ENCODE measurements at places on chromosomes 5 and 9.

DNA sequence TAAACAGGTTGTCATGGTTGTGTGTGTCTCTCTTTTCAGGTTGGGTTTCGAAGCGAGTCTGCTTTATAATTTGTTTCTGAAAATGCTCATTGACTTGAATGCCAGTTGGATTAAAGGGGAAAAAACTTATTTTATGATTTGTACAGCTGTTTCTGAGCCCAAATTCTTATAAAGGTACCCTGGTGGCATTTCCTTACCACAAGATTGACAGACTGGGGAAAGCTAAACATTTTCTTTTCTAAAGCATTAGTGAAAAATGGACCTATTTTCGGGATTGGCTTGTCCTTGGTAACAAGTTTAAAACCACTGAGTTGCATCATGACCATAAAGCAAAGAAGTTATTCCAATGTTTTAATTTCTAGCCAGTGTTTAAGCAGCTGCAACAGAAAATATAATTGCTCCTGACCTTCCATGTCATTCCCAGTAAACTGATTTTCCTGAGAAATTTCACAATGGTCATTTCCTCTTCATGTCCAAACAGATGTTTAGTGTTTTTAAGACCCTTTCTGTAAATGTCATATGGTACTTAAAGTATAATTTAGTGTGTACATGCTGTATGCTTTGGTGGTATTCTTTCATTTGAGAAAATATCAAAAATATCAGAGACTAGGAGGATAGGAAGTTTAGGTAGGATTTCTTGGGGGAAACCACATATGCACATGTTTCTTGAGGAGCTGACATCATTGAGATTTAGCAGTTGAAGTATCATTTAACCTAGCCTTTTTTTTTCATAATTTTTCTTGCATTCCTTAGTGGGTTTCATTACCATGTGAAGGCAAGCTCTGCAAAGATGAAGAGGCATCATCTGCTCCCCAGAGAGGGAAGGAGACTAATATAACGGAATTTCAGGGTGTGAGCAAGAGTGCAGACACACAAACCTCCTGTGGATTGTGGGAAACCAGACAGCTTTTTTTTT lies 667.1 kb upstream of the RGMB start:
- DNase-seq = peak; percentile 96

- no peak for DNase-seq
Measured at GRCh38 chr5:7169240-7169878, 226.6 kb upstream of the ADCY2 start.

DNA sequence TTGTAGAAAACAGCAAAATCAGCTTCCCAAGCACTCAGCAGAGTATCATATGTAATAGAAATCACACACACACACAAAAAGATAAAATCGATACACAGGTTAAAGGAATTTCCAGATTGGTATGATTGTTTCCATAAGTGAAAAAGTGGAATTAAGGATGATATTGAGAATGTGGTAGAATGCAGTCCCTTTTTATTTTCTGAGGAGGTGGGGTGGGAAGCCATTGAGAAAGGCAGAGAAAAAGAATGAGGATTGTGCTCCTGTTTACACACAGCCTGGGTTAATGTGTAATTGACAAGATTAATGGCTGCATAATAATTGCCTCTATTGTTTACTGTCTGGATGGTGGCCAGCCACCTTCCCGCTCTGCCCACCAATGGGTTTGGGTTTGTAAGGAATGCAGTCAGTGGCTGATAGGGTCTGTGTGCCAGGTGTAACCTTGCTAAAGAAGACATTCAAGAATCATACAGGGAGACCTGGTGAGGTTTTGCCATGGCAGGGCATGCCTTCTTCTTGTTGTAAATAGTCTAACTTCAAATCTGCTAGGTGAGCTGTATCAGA lies 177.2 kb upstream of the MAP3K1 start:
- DNase-seq = no peak

DNA sequence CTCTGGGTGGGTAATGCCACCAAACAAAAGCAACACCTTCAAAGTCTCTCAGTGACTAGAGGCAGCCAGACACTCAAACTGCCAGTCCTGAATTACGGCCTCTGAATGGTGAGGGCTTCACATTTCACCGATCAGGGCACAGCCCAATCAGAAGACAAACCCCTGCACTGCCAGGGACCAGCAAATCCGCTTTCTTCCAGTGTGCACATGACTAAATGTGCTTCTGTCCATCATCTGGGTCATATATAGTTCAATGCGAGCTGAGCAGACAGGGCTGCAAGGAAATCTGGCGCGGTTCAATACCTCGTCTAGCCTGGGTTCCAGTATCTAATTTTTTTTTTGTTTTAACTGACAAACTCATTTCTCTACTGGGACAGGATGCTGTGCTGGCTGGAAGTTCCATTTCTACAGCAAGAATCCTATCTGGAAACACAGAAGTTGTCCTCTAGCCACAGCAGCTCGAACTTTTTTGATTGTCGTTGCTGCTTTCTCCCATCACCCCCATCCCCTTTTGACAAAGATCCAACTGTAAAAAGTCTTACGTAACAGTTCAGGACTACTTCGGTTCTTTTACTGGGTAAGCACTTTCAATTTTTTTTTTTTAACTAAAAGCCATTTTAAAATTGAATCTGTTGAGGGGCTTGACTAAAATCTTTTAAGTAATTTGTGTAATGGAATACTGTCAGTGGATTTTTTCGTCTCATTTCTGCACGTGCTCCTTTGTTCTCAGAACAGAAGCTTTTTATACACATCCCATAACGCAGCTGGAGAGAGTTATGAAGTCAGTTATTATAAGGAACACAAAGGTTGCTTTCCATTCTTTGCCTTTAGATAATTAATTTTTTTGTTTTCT lies 112.7 kb downstream of the NR6A1 start:
- DNase-seq = peak; percentile 98

GRCh38 chr9:134917431-134918373 lies at the start of gene FCN1:
Gene FCN1, minus strand, starts transcription at chr9:134917912. Its CDS starts 41 bp downstream, at chr9:134917871.
- DNase-seq = no peak
